ENCODE measurements at places on chromosomes 7 and 10.

DNA sequence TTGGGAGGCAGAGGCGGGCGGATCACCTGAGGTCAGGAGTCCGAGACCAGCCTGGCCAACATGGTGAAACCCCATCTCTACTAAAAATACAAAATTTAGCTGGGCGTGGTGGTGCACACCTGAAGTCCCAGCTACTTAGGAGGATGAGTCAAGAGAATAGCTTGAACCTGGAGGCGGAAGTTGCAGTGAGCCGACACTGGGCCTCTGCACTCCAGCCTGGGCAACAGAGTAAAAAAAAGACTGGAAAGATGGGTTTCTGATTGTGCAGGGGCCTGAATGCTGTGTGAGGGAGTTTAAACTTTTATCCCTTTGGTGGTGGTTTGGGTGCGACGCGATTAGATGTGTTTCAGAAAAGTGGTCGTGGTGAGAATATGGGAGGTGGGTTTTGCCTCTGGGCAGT lies 1.8 kb downstream of the CHST12 start:
- no peak for DNase-seq

GRCh38 chr10:44854693-44855350 lies 56.3 kb upstream of the TMEM72 start:
- no peak for DNase-seq

DNA sequence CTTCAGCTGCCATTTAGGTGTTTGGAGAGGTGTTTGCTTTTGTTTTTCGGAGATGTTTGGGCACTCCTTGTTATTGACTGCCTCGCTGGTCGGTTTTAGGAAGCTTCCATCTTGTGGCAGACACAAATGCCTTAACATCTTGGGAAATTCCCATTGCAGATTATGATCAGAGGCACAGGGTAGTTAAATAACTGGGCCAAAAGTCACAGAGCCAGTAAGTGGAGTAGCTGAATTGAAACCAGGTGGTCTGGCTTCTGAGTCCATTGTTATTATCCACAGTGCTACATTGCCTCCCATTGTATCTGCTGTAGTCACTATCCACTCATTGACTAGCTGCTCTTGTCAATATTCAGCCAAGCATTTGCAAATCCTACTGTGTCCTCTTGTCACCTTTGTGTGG lies 138.2 kb upstream of the PLPP4 start:
- DNase-seq, result no peak

- DNase-seq, result no peak
Observed at GRCh38 chr7:69597278-69598076, 798 bp upstream of the AUTS2 start.

DNA sequence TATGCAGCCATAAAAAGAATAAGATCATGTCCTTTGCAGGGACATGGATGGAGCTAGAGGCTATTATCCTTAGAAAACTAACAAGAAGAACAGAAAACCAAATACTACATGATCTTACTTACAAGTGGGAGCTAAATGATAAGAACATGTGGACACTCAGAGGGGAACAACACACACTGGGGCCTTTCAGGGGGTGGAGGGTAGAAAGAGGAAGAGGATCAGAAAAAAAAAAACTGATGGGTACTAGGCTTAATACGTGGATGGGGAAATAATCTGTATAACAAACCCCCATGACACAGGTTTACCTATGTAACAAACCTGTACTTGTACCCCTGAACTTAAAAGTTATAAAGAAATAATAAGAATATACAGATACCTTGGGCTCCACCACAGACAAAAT lies 514.2 kb downstream of the ARL4A start:
- no peak for DNase-seq

- DNase-seq, result no peak
Observed at GRCh38 chr7:139557857-139558581, 34.5 kb downstream of the CLEC2L start.

DNA sequence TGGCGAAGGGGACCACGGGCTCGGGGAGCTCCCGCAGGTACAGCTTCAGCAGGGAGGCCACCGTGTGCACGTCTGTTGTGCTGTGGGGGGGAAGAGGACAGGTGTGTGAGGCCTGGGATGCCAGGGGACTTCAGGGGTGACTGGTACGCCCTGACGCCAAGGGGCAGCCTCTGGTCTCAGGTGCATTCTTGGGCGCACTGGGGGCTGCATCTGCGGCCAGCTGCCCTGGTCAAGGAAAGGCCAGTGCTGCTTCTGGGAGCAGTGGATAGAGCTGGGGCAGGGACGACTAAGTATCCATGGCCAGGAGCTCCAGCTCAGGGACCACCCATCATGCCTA lies 148.5 kb downstream of the MAPK8 start:
- DNase-seq, result no peak

GRCh38 chr10:103701380-103702222 lies 153.8 kb downstream of the SH3PXD2A start:
- DNase-seq, result no peak

DNA sequence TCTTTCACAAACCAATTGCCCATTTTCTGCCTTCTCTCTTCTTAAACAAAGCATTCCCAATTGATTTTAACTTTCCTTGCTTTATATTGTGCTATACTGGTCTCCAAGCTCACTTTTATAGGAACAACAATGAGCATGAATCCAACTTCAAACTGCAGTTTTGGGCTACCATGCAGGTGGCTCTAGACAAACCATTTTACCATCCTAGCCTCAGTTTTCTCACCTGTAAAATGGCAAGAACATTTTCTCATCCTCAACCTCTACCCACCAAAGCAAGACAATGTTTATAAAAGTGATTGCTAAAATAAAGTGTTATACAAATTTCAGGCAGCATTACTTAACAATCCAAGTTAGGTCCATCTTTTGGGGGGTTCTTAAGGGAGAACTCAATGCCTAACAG lies 66.8 kb upstream of the ASAH2 start:
- no peak for DNase-seq

- DNase-seq, result no peak
Observed at GRCh38 chr7:100665168-100665726, 8.3 kb upstream of the GNB2 start.

- no peak for DNase-seq
Observed at GRCh38 chr10:44395396-44395795, 10.5 kb upstream of the CXCL12 start.

DNA sequence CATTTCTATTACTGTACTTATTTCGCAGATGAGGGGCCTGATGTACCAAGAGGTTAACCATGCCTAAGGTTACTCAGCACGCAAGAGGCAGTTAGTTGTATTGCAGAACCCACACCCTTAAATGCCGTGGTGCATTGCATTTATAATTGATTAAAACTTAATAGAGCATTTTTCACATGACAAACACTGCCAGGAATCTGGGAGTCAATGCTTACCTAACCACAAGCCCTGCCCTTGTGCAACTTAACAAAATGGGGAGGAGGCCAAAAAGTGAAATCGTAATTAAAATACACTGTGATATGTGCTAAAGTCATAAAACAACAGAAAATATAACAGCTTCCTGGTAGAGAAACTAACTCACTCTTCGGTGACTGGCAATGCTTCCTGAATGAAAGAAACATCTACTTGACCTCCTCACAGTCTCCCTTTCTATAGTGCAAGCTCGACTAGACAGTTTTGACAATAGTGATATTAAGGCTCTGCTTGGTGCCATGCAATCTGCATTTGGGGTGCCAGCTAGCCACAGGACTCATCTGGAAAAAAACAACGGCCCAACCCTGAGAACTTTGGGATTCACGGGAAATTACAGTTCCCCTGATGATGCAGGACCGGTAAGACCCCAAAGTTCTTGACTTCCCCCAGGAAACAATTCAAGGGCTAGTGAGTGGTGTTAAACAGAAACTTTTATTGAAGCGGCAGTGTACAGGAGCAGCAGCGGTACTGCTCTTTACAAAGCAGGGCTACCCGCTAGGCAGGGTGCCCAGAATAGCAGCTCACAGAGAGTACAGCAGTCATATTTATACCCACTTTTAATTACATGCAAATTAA lies 612.4 kb downstream of the TNS3 start:
- DNase-seq, result peak; percentile 83

DNA sequence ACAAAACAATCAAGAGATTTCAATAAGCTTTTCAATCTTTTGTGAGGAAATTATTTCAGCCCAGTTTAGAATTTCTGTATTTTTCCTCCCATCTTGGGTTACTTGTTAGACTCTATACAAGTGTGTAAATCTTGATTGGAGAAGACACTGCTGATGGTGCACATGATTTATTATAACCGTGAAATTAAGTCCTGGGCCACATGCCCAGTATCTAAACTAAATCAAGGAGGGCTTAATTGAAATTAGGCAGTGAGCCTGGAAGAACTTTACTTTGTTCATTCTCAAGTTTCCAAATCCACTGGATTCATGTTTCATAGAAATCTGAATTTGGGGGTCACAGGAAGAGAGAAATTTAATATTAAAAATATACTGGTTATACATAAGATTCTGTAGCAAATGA lies 44.5 kb downstream of the CSTF2T start:
- DNase-seq, result no peak

GRCh38 chr7:53656881-53657280 lies 621.4 kb downstream of the POM121L12 start:
- no peak for DNase-seq

- no peak for DNase-seq
Observed at GRCh38 chr10:28593811-28594210, 60.9 kb downstream of the WAC start.

GRCh38 chr10:102752934-102753664 lies 9.4 kb downstream of the WBP1L start:
- DNase-seq, result no peak

GRCh38 chr10:114313139-114313538 lies 74.1 kb downstream of the VWA2 start:
- DNase-seq, result no peak

DNA sequence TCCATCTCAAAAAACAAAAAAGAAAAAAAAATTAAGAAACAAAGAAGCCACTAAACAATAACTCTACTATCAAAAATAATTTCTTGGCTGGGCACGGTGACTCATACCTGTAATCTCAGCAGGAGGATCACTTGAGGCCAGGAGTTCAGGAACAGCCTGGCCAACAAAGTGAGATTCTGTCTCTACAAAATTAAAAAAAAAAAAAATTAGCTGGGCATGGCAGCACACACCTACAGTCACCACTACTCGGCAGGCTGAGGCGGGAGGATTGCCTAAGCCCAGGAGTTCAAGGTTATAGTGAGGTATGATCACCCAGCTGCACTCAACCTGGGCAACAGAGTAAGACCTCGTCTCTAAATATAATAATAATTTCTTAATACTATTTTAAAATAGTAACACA lies 69.0 kb downstream of the PARD3 start:
- no peak for DNase-seq

GRCh38 chr10:73791871-73792400 lies 6.5 kb downstream of the ZSWIM8 start:
- no peak for DNase-seq

DNA sequence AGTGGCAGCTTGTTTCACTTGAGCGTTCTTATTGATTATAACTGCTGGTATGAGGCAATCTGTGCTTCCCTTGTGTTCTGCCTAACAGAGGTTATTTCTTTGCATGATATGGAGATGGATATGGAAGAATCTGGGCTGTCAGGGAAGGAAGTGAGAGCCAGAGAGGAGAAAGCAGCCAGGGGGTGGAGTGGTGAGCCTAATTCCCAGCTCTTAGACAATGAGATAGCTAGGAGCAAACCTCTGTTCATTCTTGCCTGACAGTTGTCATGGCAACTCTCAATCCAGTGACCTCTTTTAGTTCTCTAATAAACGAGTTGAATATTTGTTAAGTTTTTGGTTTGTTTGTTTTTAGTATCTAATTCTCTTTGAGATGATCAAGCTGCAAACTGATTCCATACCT lies 214.3 kb downstream of the NRG3 start:
- no peak for DNase-seq

DNA sequence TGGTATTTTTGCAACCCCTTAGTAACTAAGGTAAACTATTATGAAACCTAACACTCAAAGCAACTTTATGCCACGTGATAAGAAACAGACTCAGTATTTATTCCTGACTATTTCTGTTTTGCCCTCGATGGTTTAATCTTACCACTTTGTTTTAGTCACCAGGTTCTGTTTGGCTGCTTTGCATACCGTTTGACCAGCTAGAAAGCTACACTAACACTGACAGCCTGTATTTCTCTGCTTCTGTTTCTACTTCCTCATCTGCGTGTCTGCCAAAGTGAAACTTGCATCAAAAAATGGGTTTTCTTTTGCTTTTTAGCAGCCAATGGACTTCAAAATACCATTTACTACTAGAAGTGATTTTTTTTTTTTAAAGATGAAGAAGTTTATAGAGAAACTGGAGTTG lies 802.5 kb downstream of the GRM8 start:
- DNase-seq, result no peak

DNA sequence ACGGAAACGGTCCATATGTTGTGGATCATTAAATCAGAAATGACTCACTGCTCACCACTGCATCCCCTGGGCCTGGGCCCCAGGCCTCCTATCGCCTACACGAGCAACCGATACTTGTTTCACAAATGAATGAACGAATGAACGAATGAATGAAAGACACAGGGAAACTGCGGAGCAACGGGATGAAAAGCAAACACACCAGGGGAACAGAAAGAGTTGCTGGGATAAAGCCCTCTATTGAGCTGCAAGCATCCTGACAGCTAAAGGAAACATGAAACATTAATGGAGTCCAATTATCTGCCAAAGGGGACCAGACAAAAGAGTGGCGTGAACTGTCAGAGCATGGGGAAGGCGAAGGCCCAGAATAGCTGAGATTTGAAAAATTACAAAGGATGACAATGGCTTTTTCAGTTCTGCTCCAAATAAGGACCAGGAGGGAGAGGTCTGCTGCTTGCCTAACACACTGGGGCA lies 92.1 kb downstream of the GRB10 start:
- DNase-seq, result peak; percentile 27

DNA sequence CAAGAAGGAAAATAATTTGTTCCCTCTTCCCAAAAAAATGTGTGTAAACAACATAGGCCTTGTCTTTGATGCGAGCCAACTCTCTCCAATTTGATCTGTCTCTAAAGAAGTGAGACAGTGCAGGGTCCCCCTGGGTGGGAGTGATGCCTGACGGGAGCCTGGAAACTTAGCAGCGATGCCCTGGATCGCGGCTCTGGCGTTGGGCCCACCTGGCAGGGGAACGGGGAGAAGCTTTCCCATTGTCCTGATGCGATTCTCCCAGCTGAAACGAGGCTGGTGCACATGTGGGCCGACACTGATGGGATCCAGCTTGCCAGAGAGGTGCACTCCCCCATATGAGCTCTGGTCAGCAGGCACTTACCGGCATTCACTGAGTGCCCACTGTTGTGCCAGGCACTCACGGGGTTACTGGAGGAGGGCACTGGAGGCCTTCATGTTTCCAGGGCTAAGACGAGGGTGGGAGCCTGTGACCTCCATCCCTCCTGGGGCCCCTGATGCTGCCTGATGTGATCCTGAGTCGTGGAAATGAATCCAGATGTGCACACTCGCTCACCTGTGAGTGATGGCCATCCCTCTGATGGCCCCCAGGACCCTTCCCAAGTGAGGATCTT lies 132.8 kb downstream of the PTPN20 start:
- no peak for DNase-seq
